ENCODE measurements at places on chromosomes 13 and 19.

GRCh38 chr19:44985445-44985844, 15.8 kb upstream of the RELB start:
- no peak for DNase-seq

- no peak for DNase-seq
Observed at GRCh38 chr13:104683789-104684188, 1617.6 kb upstream of the SLC10A2 start.

GRCh38 chr19:47339196-47339880, 7.4 kb downstream of the C5AR2 start:
- DNase-seq = no peak

- DNase-seq = no peak
Observed at GRCh38 chr13:40352802-40353562, 313.5 kb downstream of the FOXO1 start.

All from T-helper 17 cell (primary cell).